ENCODE measurements at places on chromosomes 2 and 18.

- no peak for DNase-seq
Measured at GRCh38 chr2:217105733-217106649, 246.1 kb upstream of the TNP1 start.

- DNase-seq, result no peak
Measured at GRCh38 chr2:74008761-74009395, 24.2 kb downstream of the TET3 start.

DNA sequence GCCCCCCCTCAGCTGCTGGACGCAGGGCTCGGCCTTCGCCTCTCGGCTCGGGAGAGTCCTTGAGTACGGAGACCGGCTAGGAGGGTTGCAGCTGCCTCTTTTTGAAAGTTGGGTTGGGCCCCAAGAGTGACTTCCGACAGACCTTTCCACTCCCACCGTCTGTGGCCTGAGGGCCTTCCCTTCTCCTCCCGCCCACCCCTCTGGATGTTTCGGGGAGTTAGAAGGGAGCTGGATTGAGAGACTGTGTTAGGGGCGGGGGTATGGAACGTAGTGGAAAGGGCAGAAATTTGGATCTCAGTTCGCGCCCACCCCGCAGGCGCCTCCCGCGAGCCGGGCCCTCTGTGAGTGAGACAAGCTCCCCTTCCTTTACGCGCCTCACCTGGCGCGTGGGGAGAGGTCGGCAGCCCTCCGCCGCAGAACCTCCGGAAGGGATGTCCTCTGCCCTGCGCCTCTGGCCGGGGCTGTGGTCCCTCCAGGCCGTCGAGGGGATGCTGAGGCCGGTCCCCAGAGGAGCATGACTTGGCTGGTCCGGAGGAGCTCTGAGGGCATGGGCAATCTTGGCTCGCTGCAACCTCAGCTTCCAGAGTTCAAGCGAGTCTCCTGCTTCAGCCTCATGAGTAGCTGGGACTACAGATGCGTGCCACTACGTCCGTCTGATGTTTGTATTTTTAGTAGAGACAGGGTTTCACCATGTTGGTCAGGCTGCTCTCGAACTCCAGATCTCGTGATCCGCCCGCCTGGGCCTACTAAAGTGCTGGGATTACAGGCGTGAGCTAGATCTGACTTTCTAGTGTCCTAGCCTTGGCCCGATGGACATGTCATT is 15.9 kb downstream of the C2orf74 start:
- no peak for DNase-seq

DNA sequence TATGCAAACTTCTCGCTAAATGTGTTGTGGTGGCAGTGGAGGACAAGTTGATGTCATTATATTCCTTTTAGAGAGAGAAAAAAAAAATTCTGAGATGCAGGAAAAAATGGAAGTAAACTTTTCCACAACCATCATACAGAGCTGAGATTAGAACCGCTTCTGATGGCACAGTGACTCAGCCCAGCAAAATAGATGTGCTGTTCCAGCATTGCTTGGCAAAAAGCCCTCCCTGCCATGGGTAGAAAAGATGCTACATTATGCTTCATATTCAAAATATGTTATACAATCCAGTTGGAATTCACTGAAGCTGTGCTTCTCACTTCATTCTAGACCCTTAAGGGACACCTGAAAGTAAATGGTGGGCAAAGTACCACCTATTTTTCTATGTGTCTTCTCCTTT is 1047.6 kb upstream of the FANCL start:
- DNase-seq, result no peak

DNA sequence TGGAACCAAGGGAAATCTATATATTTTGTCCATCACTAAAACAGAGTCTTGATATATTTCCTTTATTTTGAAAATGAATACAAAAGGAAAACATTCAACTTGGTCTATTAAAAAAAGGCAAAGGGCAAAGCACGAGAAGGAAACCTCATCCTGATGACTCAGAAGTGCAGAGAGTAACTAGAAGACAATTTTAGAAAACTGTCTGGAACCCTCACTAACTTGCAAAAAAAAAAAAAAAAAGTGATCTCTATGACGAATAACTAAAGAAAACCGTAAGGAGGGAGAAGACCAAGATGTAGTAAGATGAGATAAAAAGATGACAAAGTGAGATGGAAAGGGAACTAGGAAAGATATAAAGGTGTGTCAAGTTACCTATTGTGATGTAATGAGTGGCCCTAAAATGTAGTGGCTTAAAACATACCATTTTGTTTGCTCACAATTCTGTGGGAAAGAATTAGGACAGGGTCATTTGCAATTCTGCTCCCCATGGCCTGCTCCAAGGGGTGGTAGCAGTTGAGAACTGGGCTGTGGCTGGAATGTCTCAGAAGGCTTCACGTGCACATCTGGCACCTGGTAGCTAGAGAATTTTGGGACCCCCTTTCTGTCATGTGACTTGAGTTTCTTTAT is 303.0 kb downstream of the DYSF start:
- DNase-seq, result no peak

DNA sequence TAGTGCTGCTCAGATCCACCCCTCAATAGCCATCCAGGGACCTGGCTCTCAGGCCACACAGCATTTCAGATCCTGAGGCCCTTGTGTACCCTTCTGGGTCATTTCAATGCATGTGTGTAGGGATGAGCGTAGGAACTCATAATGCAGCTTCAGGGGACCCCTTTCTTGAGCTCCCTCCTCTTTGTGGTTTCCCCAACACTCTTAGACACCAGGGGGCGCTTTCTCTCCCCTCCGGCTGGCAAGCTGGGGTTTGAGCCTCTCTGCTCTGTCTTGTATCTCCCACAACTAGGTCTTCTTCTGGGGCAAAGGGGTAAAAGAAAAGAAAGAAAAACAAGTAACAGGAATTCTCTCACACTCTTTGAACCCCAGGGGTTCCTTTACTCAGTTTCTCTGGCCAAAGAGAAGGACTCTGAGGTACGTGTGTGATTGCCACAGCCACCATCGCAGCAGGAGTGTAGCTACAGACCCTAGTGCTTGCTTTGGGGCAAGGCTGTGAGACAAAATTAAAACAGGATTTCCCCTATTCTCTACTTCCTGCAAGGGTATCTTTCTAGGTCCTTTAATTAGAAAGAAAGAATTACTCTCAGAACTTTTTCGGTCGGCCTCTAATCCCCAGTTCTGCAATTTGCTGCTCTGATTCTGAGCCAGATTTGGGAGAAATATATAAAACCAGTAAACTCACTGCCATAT is 38.0 kb downstream of the CABYR start:
- DNase-seq, result no peak

DNA sequence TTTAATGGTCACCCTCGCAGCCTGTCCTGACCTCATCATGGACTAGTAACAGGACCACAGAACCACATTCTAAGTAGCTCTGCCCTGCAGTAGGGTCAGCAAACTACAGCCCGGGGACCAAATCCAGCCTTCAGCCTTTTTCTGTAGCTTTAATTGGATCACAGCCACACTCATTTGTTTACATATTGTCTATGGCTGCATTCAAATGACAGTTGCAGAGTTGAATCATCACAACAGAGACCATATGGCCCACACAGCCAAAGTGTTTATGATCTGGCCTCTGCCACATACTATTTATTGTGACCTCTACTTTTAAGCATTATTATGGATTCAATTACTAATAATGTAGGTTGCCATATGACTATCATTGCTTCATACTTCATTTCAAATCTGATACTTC is 47.7 kb downstream of the MAP3K19 start:
- DNase-seq, result no peak

- no peak for DNase-seq
Measured at GRCh38 chr2:153543635-153544071, 65.1 kb upstream of the RPRM start.

DNA sequence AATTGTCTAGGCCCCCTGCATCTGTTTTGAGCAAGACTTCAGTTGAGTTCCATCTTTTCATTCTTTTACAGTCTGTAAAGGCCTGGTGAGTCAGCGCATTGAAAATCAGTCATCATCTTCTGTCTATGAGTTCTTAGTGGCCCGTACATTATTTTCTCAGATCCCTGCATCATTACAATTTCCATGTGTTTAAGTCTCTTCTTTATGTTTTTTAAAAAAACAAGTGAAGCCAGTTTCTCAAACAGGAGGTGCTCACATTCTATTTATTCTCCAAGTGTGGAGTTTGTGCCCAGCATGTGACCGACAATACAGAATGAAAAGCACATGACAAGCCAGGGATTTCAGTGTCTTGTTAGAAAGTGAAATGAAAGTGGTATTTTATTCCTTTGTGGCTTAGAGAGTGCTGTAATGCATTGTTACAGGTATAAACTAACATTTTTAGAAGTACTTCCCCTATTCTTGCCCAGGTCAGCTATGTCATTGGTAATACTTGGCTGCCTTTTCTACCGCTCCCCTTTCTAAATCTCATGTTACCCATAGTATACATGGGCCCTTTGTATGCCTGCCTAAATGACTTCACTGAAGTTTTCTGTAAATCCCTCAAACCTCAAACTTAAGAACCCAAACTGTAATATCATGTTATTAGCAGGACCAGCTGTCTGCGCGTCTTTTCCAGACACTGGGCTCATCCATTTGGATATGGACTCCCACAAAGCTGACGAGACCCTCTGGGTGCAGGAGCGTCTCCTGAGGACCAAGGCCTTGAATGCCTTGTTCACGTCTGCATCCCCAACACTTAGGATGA is 67.6 kb downstream of the FEZ2 start:
- DNase-seq, result no peak

DNA sequence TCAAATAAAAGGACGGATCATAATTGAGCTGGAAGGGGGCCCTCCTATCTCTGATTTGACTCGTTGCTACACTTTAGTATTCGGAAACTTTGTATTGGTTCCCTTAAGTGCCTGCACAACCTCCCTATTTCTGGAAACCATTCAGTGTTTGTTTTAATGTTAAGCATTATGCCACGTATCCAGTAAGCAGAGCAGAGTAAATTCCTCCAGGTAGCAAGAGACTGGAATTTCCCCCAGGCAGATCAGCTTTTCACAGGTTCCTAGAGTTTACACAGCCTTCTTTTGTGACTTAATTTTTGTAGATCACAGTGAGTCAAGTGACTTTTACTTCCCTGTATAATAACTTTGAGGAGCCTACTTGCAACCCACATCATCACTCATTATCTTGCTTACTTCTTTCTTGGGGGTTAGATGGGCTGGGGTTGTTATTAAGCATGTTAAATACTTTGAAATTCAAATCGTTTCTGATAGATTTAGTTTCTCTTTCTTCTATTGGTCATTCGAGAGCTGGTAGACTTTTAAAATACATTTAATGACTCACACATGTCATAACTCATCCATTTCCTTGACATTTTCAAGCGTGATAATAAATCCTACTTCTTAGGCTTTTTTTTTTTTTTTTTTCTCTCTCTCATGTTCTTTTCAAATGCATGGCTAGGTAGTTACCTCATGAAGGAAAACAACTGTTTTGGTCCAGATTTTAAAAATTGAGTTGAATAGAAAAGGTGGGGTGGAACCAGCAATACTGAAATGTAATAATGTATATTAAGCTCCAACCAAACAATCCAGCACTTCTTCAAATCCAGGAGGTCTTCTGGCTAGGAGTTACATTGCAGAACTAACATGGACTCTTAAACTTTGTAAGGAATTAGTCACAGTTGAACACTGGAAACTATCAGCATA is 219.3 kb downstream of the NEDD4L start:
- no peak for DNase-seq

GRCh38 chr18:54263904-54264336 is 5.4 kb upstream of the POLI start:
- DNase-seq, result no peak

DNA sequence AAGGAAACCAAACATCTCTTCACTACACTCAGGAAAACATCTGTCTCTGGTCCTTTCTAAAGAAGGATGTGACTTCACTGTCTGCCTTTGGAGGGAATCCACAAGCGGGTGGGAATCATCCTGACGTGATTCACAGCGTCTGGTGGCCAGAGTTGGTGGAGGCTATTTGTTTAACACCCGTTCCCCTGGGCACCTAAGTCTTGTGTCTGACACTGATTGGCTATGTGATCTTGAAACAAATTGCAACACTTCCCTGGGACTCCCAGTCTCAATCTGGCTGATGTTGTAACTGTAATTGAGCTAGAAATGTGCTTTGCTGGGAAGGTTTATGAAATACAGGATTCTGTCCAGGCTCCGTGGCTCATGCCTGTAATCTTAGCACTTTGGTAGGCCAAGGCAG is 28.8 kb upstream of the SIX3 start:
- no peak for DNase-seq

- no peak for DNase-seq
Measured at GRCh38 chr2:107412981-107413380, 413.7 kb upstream of the RGPD4 start.

Measured in cortex of kidney (tissue), 1 donor.